Stimulated activated CD8-positive, alpha-beta memory T cell treated with anti-CD3 and anti-CD28 coated beads, Interleukin-15, amount 100 ng/mL, for 4 hours (primary cell): ENCODE measurements at places on chromosomes 13 and 19.

DNA sequence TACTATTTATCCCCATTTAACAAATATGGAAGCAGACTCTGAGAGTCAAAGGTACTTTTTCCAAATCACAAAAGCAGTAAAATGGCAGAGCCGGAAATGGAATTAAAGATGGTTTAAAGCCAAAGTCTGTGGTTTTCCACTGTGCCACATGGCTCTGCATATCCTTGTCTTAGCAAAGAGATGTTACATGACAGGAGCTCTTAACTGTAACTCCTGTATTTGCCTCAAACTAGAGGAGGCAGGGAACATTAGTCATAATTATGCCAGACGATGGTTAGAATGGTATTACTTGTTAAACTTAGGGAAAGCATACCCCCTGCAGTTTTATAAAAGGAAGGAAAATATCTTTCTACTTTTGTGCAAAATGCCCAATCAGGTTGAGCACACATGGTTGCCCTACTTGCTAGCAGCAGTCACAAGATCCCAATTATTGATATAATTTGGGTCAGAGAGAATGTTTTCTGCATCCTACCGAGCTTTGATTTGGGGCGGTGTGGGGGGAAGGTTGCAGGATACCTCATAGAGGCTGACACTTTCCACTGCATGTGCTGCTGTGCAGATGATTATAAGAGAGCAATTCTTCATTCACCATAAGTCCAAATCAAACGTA lies 42.0 kb upstream of the MAB21L1 start:
- no peak for DNase-seq

DNA sequence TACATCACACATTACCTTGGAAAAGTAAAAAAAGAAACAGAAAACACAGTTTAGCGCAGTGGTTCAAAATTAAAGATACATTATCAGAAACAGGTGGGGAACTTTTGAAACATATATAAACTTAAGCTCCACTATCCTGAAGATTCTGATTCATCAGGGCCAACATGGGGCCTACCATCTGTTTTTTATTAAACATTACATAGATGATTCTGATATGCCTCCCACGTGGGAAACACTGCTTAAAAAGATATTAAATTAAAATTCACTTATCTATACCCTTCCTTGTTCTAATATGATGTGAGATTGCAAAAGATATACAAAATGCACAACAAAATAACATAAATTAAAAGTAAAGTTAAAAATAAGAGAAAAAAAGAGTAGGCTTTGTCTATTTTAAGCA lies 125.0 kb downstream of the VWA8 start:
- no peak for DNase-seq

GRCh38 chr19:30317403-30317802 lies 54.8 kb upstream of the ZNF536 start:
- DNase-seq, result no peak

- no peak for DNase-seq
These were observed 82.5 kb upstream of the MYCBP2 start for GRCh38 chr13:77409412-77409811.

- DNase-seq, result no peak
These were observed 3.1 kb downstream of the KLK14 start for GRCh38 chr19:51079481-51080110.

- DNase-seq, result no peak
These were observed 59.4 kb downstream of the SLC10A2 start for GRCh38 chr13:103006641-103007426.

- peak; percentile 20 for DNase-seq
These were observed 9.3 kb downstream of the ZNF787 start for GRCh38 chr19:56111601-56112312.

GRCh38 chr19:13138916-13139198 lies 11.3 kb downstream of the STX10 start:
- no peak for DNase-seq

GRCh38 chr19:8468124-8468523 lies 23.3 kb downstream of the HNRNPM start:
- no peak for DNase-seq

GRCh38 chr19:31066385-31066784 lies 282.9 kb downstream of the TSHZ3 start:
- DNase-seq, result no peak

- no peak for DNase-seq
These were observed 486 bp downstream of the ZNF529 start for GRCh38 chr19:36572593-36573019.

- DNase-seq, result no peak
These were observed 86.7 kb upstream of the TNFSF11 start for GRCh38 chr13:42487221-42487620.

- no peak for DNase-seq
These were observed 579.5 kb downstream of the UQCRFS1 start for GRCh38 chr19:28633319-28634018.

DNA sequence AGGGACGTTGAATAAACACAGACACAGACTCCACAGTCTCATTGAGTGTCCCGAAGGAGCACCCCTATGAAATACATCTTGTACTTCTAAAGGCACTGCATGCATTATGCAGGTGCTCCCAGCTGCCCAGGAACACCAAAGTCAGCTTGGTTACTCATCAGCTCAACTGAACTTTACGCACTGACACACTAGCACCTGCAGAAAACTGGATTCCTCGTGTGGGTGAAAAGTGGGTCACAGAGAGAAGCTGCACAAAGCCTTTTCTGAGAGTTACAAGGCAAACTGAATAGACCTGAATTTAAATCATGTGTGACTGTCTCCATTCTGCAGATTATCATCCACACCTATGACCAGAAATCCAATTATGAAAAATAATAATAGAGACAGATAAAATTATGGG lies 527.5 kb upstream of the NBEA start:
- no peak for DNase-seq

- no peak for DNase-seq
These were observed 258.4 kb upstream of the SLC10A2 start for GRCh38 chr13:103324641-103325040.

DNA sequence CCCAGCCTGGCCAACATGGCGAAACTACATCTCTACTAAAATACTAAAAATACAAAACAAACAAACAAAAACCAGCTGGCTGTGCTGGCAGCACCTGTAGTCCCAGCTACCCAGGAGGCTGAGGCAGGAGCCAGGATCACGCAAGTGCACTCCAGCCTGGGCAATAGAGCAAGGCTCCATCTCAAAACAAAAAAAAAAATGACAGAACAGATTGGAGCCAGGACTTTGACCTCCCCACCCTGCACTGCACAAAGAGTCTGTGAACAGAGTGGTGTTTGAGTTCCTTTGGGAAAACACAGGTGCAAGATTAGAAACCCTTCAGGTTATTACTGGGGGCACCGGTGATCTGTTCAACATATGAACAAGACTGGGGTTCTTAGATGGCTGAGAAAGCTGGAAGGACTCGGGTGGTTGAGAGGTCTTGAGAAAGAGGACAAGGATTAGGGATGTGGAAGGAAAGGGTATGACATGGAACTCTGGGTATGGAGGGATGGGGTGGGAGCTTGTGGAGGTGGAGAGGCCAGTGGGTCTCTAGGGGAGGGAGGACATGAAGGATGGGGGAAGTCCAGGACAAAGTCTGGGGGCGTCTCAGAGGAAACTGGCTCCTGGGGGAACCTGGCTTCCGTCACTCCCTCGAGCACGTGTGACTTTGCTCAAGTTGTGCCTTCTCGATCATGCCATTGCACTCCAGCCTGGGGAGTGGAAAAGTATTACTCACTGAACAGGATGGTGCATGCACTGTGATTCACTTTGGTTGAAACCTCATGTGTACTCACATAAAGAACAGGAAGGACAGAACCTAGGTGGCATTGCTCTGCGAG lies 25.9 kb downstream of the RCN3 start:
- DNase-seq, result peak; percentile 64

DNA sequence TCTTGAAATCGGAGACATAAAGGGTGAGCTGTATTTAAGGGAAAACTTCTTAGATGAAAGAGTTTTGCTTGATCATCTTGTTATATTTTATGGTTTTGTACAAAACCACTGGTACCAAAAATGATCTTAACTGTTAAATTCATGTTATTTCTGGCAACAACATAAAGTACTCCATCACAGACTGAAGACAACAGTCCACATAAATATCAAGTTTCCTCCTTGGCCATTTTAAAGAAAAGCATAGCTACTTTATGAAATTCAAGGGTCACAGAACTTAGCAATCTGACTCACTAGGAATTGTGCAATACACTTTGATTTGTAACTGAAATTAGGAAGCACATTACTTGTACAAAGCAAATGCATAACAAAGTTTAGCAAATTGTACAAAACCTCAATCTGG lies 66.3 kb downstream of the TBC1D4 start:
- DNase-seq, result no peak

DNA sequence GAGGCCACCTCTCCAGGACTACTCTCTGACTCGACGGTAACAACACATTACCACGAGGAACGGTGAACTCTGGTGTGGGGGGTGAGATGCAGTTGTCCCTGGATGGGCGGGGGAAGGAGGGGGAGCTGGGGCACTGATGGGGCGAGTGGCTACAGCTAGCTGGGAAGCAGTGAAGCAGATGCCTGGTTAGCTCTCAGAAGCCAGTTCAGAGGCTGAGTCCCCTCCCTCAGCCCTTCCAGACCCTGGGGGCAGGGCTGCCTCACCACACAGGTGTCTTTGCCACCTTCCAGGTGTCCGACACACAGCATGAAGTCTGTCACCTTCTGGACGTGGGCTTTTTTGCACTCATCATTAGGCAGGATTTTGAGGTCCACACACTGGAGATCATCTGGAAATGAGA lies 4.0 kb downstream of the KLK1 start:
- no peak for DNase-seq

GRCh38 chr13:106819413-106820180 lies 251.7 kb upstream of the ARGLU1 start:
- DNase-seq, result no peak
